ENCODE measurements at places on chromosomes 12 and 14.

GRCh38 chr12:122031342-122032216 is 9.9 kb downstream of the BCL7A start:
- DNase-seq, result peak; percentile 18

DNA sequence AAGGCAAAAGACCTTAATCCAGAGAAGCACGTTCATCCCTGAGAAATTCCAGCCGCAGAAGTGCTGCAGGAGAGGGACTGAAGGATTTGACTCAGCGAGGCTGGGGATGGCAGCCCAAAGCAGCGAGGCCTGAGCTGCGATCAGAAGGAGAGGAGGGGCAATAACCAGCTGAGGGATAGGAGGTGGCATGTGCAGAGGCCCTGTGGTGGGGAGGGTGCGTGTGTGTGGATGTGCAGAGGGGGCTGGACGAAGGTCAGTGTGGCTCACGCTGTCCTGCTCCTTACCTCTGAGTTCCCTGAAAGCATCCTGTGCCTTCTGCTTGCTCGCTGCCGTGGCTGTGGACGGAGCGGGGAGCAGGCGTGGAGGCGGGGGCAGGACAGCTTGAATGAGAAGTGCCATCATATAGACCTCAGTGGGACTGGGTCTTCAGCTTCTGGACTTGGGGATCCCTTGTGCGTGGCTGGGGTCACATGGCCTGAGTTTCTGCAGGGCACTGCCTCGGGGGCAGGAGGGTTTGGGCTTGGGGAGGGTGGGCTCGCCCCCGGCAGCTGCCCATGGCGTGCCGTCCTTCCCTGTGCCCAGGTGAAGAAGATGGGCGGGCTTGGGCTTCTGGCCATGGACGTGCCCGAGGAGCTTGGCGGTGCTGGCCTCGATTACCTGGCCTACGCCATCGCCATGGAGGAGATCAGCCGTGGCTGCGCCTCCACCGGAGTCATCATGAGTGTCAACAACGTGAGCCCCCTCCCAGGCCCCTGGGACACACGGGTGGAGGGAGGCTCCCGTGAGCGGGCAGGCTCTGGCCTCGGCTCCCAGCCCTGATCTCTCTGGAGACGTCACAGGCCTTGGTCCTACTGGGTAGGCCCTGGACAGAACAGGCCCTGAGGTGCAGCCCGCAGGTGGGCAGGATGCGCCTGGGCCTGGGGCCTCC is 11.0 kb downstream of the ACADS start:
- no peak for DNase-seq

GRCh38 chr12:52310622-52311284 is 10.4 kb downstream of the KRT83 start:
- no peak for DNase-seq

DNA sequence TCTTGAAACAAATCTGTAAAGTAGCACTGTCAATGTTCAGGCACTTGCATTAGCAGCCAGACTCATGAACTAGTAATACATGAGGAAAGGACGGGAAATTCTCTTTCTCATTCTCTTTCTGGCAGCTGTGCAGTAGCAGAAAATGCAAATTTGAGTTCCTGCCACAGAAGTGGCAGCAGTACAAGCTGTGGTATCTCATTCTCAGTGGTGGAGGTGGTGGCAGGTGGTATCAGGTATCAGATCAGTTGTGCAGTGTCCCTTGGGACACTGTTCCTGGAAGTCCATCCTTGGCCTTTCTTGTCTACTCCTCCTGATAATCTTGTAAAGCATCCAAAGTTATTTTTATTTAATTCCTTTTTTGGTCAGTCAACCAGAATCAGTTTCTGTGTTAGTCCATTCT is 103.0 kb downstream of the C12orf42 start:
- no peak for DNase-seq

GRCh38 chr12:77222336-77222735 is 157.0 kb upstream of the E2F7 start:
- no peak for DNase-seq

GRCh38 chr12:109639151-109639872 is 65.7 kb downstream of the MVK start:
- DNase-seq, result no peak

- DNase-seq, result no peak
Observed at GRCh38 chr14:78232231-78233000, 62.2 kb downstream of the NRXN3 start.

GRCh38 chr14:78363008-78363407 is 192.8 kb downstream of the NRXN3 start:
- DNase-seq, result no peak

DNA sequence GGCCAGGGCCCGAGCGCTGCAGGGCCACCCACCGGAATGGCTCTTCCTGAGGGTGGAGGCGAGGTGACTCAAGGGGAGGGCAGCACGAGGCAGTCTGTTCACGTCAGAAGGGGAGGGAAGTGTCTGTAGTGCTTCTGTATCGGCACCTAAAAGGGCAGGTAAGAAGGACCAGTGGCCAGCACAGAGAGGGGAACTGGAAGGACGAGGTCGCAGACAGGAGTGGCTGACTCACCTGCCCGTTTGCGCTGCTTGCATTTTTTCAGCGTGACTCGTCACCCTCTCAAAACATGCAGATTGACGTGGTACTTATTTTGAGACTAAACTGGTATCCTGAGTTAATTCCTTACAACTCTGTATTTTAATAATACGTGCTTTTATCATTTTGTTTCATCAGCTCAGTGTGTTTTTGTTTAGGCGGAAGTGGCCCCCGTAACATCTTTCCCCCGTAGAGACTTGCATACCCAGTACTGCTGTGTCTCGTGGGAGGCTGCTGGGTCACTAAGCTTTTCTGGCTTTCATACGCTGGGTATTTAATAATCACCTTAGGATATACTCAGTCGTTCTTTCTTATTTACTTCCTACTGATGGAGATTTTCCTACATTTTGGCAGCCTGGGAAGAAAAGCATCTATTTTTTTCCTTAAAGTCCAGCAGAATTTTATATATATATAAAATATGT is 26.4 kb downstream of the SFSWAP start:
- DNase-seq, result no peak

- DNase-seq, result no peak
Observed at GRCh38 chr14:68677476-68677875, 115.4 kb downstream of the ZFP36L1 start.

DNA sequence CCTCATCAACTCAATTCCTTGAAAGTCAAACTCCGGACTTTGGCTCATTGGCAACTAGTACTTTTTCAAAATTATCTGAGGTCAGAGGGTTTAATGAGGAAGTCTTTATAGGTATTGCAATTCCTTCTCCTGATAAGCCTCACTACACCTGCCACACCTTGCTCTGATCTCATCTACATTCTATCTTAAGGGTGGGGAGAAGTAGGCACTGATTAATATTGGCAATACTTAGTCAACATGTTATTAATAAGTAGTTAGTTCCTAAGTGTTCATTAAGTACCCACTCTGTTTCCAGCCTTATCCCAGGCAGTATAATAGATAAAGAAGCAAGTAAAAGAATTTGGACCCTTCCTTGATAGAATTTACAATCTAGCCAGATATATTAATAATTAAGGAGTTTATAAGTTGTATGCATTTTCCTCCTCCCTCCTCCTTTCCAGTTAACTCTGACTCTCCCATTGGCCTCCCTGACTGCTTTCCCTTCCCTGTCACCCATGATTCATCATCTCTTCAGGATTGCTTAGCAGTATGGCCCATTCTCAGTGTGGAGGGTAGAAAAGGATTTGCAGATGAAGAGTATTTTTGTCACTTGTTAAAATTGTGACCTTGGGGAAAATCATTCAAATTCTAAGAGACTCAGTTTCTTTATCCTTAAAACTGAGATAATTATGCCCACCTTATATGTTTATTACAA is 231.0 kb upstream of the ATP2B1 start:
- DNase-seq, result no peak

- DNase-seq, result no peak
Observed at GRCh38 chr14:23653051-23653450, 16.9 kb downstream of the DHRS2 start.
